Astrocyte of the spinal cord (primary cell): ENCODE measurements at places on chromosomes 7 and 10.
A peak's percentile ranks its signal among the peaks of the same experiment; 100 is the strongest.

GRCh38 chr10:10845185-10845584, 172.5 kb upstream of the CELF2 start:
- DNase-seq, result no peak

DNA sequence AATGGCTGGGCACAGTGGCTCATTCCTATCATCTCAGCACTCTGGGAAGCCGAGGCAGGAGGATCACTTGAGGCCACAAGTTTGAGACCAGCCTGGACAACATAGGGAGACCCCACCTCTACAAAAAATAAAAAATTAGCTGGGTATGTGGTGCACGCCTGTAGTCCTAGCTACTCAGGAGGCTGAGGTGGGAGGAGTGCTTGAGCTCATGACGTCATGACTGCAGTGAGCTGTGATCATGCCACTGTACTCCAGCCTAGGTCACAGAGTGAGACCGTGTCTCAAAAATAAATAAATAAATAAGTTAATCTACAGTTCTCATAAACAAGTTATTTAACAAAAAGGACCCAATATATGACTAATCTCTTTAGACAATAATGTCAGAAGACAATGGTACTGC, 76.2 kb downstream of the TPK1 start:
- DNase-seq, result no peak

DNA sequence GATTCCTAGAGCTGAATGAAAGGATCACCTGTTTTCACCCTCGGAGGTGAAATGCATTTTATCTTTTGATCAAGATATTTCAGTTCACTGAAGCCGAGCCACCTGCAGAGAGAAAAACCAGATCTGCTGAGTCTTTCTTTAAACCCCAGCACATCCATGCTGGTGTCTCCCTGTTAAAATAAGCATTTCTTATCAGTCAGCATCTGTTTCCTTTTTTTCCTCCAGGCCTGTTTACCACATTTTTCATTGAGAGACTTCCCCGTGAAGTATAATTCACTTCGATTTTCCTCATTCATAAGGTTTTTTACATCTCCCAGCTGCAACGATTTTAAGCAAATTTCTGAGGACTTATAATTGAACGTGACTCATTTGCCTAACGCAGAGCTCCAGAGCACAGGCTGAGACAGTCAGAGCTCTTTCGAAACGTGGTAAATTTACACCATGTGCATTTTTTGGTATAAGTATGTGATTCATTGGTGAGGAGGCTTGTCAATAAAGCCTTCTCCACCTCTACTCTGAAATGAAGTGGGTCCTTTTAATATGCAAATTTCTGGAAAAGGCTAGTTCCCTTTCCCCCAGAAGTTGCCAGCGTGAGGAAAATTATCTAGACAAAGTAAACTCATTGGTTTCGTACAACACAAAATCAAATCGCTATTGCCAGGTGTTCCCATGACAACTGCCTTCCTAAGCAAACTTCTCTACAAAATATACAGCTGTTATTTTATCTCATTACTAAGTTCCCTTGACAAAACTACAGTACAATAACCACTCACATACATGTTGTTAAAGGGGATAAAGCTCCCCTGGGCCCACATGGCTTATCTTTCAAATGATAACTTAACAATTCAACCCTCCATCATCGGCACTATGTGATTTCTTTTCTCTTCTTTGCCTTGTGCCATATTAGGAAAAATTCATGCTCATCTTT, 374.8 kb upstream of the AKR1E2 start:
- peak; percentile 60 for DNase-seq

GRCh38 chr10:117539903-117540639, 2.5 kb upstream of the EMX2 start:
- no peak for DNase-seq

DNA sequence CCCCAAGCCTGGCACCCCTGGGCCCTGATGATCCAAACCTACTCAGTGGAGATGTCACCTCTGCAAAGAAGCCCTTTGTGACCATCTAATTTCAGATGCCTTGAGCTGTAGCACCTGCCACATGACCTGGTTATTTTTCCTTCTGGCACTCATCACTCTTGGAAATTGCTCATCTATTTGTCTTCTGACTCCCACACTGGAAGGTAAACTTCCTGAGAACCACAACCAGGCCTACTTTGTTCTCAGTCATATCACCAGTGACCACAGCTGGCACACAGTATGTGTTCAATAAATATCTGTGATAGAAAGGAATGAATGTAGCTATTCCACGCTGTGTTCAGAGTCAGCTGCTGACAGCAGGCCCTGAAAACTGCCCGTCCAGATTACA, 97.1 kb downstream of the SH3PXD2A start:
- peak; percentile 67 for DNase-seq
